Gastroesophageal sphincter (tissue), 4 donors: ENCODE measurements at places on chromosomes 3 and 15. TPM values are rescaled to one million over a fixed set of nuclear protein-coding genes. Genes with fewer than 3 reads are reported as not detected.

Gene PLCH1
- total RNA-seq, result 0.35 TPM

Gene INSYN1
- total RNA-seq, result 17.6 TPM

Gene DPPA4
- total RNA-seq, result not detected

Gene VEPH1
- total RNA-seq, result 0.62 TPM

Gene MNS1
- 0.93 TPM for total RNA-seq

Gene AGBL1
- total RNA-seq, result 0.13 TPM

Gene P2RY14
- 90.5 TPM for total RNA-seq

Gene SCN11A
- not detected for total RNA-seq

Gene KBTBD13
- not detected for total RNA-seq

Gene ACKR2
- 9.3 TPM for total RNA-seq

Gene SGO1
- 0.54 TPM for total RNA-seq

Gene CHRM5
- total RNA-seq, result not detected

Gene NAA80
- 12.3 TPM for total RNA-seq

Gene DUOXA1
- total RNA-seq, result not detected
